Aortic smooth muscle cell (primary cell): ENCODE measurements at places on chromosomes 16 and 17. TPM values are rescaled to one million over a fixed set of nuclear protein-coding genes. Genes with fewer than 3 reads are reported as not detected.

The TEX19 gene
- total RNA-seq: not detected in 2 replicates

The EPN3 gene
- total RNA-seq: 0.13 TPM in 1 of 2 replicates, not detected in the other

The SDR42E1 gene
- total RNA-seq: under 0.01 TPM in 2 replicates

The TPSD1 gene
- not detected in 2 replicates for total RNA-seq

The STAT5A gene
- 16.8 and 19.9 TPM in 2 replicates for total RNA-seq

The VPS25 gene
- 57.4 and 57.7 TPM in 2 replicates for total RNA-seq

The SLC22A31 gene
- 0.13 and 0.25 TPM in 2 replicates for total RNA-seq

The CDRT15L2 gene
- total RNA-seq: not detected in 2 replicates

The SECTM1 gene
- total RNA-seq: 4.4 and 5.5 TPM in 2 replicates

The ZACN gene
- not detected in 2 replicates for total RNA-seq

The TBC1D3H gene
- not detected in 2 replicates for total RNA-seq

The PRR15L gene
- not detected in 2 replicates for total RNA-seq

The GH2 gene
- total RNA-seq: not detected in 2 replicates

The KCNH6 gene
- total RNA-seq: not detected in 2 replicates

The CYGB gene
- total RNA-seq: 2.7 and 7.7 TPM in 2 replicates

The CCDC144A gene
- total RNA-seq: 3.0 and 4.2 TPM in 2 replicates

The KRTAP4-5 gene
- total RNA-seq: not detected in 2 replicates

The HS3ST6 gene
- total RNA-seq: not detected in 2 replicates

The PRSS33 gene
- not detected in 2 replicates for total RNA-seq

The TVP23A gene
- total RNA-seq: 0.19 TPM in 1 of 2 replicates, not detected in the other

The FOXL1 gene
- 19.3 and 31.0 TPM in 2 replicates for total RNA-seq

The NUP93 gene
- total RNA-seq: 46.0 and 61.3 TPM in 2 replicates

The RAB37 gene
- total RNA-seq: 1.1 and 2.5 TPM in 2 replicates

The C16orf96 gene
- not detected in 2 replicates for total RNA-seq

The KRT36 gene
- total RNA-seq: 0.13 TPM in 1 of 2 replicates, not detected in the other

The NACA2 gene
- not detected in 2 replicates for total RNA-seq

The CRISPLD2 gene
- 1.5 and 4.0 TPM in 2 replicates for total RNA-seq

The NGFR gene
- total RNA-seq: 0.06 and 0.13 TPM in 2 replicates

The SP2 gene
- total RNA-seq: 0.40 and 1.6 TPM in 2 replicates

The KRTAP3-2 gene
- total RNA-seq: not detected in 2 replicates

The MYO15A gene
- 0.99 and 1.6 TPM in 2 replicates for total RNA-seq

The VPS9D1 gene
- 7.7 and 9.2 TPM in 2 replicates for total RNA-seq

The COX6A2 gene
- total RNA-seq: not detected in 2 replicates

The LRRC37A gene
- 1.1 and 1.7 TPM in 2 replicates for total RNA-seq

The MMP15 gene
- 2.5 and 2.6 TPM in 2 replicates for total RNA-seq
